ENCODE measurements at places on chromosomes 6 and 20.

DNA sequence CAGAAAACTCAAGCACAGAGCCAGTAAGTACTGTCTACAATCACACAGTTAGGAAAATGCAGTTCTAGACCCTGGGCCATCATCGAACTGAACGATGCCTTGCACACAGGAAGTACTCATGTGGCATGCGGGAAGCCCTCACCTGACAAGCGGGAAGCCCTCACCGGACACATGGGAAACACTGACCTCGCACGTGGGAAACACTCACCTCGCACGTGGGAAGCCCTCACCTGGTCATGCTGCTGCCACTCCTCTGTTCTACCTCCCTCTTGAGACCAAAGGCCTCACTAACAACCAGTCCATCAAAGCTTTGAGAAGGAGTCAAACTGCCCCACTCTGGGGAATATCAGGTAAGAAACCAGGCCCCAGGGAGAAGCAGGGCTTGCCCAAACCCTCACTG lies 105.6 kb upstream of the PTPRT start:
- DNase-seq, result no peak

GRCh38 chr20:35264755-35265154 lies 13.2 kb downstream of the MMP24OS start:
- DNase-seq, result no peak

DNA sequence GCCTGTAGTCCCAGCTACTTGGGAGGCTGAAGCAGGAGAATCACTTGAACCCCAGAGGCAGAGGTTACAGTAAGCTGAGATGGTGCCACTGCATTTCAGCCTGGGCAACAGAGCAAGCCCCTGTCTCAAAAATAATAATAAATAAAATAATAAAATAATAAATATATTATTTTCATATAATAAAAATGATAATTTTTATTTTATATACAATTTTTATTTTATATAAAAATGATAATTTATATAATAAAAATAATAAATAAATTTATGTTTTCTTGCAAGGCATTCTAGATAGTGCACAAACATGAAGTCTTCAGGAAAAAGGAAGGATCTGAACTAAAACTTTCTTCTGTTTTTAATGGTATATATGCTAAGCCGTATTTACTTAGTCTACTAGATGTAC lies 12.6 kb upstream of the SGK1 start:
- no peak for DNase-seq

- no peak for DNase-seq
Measured at GRCh38 chr6:168050225-168050880, 28.7 kb downstream of the FRMD1 start.

DNA sequence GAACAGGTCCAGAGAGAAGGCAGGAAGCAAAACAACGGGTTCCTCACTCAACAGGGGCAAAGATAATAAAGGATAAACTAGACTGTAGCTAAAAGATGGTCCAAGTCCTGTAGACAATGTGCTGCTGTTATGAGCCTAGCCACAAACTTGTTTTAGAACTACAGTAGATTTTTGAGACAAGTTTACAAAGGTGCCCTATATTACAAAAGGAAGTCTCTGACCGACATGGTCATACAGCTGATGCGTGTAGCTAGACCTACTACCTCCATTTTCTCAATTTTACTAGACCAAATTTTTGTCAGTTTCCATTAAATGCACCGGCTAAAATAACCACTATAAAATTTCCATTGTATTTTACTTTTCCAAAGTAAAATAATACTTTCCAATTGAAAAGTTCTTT lies 11.9 kb downstream of the FAM8A1 start:
- no peak for DNase-seq

- DNase-seq, result no peak
Measured at GRCh38 chr6:25219917-25220278, 59.3 kb upstream of the CARMIL1 start.

- peak; percentile 56 for DNase-seq
Measured at GRCh38 chr20:63873477-63873971, 8.5 kb downstream of the TPD52L2 start.

DNA sequence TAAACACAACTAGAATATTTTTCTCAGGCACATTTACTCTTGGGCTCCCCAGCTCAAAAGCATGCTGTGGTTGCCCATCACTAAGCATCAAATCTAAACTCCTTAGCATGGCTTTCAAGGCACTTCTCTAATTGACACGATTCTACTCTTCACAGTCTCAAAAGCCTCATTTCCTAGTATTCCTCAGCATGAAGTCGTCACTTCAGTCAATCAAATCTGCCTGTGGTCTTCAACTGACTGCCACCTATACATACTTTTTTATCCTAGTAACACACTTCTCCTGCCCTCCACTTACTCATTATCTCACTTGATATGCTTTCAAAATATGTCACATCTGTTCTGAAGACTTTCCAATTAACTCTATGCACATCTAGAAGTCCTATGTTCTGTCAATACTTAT lies 110.3 kb downstream of the TBC1D32 start:
- no peak for DNase-seq

GRCh38 chr20:22389836-22390542 lies 194.4 kb downstream of the FOXA2 start:
- no peak for DNase-seq

DNA sequence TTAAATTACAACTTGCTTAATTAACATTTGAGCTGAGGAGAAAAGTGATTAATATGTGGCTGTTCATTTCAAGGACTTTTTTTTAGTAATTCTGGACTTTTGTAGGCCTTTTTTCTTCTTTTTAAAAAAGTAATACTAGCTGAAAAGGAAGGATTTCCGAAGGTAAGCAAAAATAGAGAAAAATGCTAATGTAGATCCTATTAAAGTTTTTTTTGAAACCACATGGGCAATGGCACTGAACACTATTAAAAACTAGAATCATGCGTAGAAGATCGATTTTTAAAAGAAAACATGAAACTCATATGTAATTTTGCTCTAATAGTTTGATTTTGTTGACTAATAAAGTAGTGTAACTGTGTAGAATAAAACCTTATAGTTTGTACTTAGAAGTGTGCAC lies 2.4 kb downstream of the BAG2 start:
- DNase-seq, result no peak

DNA sequence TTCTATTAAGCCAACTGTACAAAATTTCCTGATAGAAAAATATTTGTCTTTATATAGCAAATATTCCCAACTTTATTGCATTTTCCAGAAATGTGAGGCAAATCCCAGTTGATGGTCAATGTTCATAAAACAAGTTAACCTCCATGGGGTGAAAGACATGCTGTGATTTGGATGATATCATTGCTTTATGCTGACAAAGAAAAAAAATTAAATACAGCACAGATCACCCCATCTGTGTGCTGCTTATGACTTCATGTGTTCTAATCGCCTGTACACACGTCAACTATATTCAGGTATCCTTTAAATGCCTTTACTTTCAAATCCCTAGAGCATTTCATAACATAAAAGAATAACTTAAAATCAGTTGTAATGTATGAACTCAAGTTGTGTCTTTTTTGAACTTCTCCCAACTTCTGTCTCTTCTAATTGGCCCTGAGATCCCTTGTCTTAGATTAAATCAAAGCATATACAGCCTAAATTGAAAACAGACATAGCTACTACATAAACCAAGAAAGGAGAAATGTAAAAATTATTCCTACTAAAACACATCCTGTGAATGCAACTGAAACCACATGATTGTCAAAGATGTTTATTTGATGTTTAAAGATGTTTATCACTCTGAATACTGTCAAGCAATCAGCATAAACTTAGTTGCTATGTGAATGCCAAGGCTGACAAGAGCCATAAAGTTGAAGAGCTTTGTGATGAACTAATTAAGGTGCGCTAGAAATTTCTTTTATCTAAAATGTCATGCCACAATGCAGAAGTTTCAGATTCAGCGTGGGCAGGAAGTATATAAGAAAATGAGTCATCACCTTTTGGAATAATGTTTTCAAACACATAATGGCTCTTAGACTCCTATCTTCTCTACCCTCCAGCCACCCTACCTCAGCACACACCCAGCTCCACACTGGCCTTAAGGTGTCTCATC lies 68.7 kb downstream of the FILIP1 start:
- no peak for DNase-seq

GRCh38 chr6:44339301-44339700 lies 3.1 kb upstream of the SPATS1 start:
- DNase-seq, result no peak

- no peak for DNase-seq
Measured at GRCh38 chr6:82978362-82978945, 87.2 kb downstream of the UBE3D start.

DNA sequence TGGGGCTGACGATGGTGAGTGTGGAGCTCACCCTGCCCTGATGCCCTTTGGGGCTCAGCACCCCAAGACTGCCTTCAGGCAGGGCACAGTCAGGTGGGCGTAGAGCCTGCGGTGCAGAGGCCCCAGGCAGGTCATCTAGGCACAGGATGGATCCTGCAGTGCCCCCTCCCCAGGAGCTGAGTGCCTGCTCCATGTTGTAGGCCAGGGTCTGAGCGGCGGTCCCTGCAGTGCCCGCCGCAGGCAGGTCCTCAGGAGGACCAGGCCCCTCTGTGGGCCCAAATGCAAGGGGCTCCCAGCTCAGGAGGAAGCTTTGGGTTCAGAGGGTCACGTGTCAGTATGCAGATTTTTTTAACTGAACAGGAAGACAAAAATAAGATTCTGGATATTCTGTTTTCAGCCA lies 2.8 kb downstream of the MRGBP start:
- no peak for DNase-seq

DNA sequence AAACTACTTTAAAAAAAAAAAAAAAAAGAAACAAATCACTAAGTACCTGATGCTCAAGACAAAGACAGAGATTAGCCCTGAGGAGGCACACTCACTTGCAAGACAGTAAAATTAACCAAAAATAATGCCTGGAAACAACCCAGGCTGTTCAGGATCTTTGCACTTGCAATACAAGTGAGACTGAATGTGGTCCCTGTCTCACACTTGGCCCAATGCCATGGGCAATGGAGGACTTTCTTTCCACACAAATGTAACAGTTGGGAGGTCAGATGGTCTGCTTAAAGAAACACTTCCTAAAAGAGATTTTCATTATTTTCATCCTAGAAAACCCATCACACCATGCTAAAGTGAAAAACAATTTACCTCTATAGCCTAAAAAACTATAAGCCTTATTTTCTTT lies 16.2 kb downstream of the STAU1 start:
- no peak for DNase-seq

- no peak for DNase-seq
Measured at GRCh38 chr6:77740380-77740779, 87.5 kb downstream of the MEI4 start.

GRCh38 chr6:41997456-41997855 lies 52.9 kb upstream of the TAF8 start:
- DNase-seq, result no peak

DNA sequence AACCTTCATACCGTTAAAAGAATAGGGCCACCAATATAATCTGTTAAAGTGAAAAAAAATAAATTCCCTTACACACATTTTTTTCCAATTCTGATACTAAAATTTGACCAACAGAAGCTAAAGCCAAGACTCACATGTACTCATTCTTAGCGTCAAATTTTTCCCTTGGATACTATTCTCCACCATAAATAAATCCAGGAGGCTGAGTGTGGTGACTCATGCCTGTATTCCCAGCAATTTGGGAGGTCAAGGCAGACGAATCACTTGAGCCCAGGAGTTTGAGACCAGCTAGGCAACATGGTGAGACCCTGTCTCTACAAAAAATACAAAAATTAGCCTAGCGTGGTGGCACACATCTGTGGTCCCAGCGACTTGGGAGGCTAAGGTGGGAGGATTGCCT lies 43.9 kb downstream of the SCML4 start:
- DNase-seq, result no peak

GRCh38 chr6:158321960-158322359 lies 9.7 kb downstream of the TULP4 start:
- DNase-seq, result peak; percentile 61

DNA sequence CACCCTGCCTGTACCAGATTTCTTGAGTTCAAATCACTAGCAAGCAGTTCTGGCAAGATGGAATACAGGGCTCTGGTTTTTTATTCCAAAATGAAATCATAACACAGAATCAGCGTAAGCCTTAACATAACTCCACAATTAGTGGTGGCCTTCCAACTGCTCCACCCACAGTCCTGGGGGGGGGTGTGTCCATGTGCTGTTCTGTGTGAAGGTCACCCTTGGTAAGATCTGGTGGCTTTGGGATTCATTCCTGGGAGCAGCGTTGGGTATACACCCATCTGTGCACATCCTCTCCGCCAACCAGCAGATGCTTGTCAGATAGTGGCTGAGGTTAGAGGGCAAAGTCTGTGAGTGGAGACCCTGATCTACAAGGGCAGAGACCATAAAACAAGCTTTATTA lies 49.9 kb upstream of the CD83 start:
- no peak for DNase-seq

DNA sequence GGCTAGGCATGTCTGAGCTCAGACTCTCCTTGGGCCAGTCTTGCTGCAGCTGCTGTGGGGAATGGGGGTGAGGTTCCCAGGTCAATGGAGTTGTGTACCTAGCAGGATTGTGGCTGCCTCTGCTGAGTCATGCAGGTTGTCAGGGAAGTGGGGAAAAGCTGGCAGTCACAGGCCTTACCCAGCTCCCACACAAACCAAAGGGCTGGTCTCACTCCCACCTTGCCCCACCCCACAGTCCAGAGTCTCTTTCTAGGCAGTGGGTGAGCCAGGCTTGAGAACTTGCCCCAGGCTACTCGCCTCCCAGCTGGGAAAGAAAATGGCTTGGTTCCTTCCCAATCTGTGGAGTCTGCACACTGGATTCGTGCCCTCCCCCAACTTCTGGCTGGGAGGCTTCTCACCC lies 65.7 kb downstream of the SCP2D1 start:
- DNase-seq, result no peak

- DNase-seq, result no peak
Measured at GRCh38 chr20:2114127-2114959, 12.7 kb downstream of the STK35 start.

- DNase-seq, result no peak
Measured at GRCh38 chr20:40471261-40471629, 217.8 kb downstream of the MAFB start.

DNA sequence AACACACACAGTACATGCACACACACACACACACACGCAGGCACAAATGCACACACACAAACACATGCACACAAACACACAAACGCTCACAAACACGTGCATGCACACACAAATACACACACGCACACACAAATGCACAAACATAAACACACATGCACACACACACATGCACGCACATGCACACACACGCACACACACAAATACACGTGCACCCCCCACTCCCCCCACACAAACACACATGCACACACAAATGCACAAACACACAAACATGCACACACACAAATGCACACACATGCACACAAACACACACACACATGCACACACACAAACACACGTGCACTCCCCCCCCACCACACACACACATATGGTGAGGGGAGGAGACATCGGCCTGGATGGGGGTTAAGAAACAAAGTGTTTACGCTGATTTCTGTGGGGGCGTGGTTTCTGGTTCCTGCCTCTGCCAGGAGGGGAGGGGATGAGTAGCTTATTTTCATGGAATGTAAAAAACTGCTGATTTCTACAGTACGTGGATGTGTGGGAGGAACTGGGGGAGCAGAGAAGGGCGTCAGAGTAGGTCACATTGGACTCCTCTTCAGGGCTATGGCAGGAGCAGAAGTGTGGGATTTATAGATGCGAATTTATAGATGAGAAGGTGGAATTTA lies 607.2 kb downstream of the QKI start:
- no peak for DNase-seq

Data from AG09309 (cell line).